Naive thymus-derived CD4-positive, alpha-beta T cell (primary cell): ENCODE measurements at places on chromosomes 1 and 21. TPM values are rescaled to one million over a fixed set of nuclear protein-coding genes. Genes with fewer than 3 reads are reported as not detected.

GRCh38 chr1:163781146-163781545, 459.4 kb downstream of the NUF2 start:
- H3K36me3 ChIP-seq = no peaks in the 10 kb centered on the region
- no peak overlapping the region for H3K27ac ChIP-seq
- no peaks in the 10 kb centered on the region for H3K4me1 ChIP-seq
- DNase-seq = no peak
- H3K4me3 ChIP-seq = no peak overlapping the region
- no peaks in the 10 kb centered on the region for H3K27me3 ChIP-seq

- H3K4me3 ChIP-seq = no peak overlapping the region
- no peak overlapping the region for H3K27ac ChIP-seq
- H3K27me3 ChIP-seq = no peaks in the 10 kb centered on the region
- DNase-seq = no peak
- H3K4me1 ChIP-seq = no peaks in the 10 kb centered on the region
These were observed 61.6 kb downstream of the TMCO4 start for GRCh38 chr1:19738076-19738475.

GRCh38 chr1:47568763-47569162, 130.9 kb downstream of the FOXD2 start:
- H3K27ac ChIP-seq = no peak overlapping the region
- no peaks in the 10 kb centered on the region for H3K4me1 ChIP-seq
- no peaks in the 10 kb centered on the region for H3K36me3 ChIP-seq
- H3K27me3 ChIP-seq = no peaks in the 10 kb centered on the region

GRCh38 chr1:18919956-18920355, 17.6 kb upstream of the ALDH4A1 start:
- peaks cover 12% of the 10 kb centered on the region for H3K36me3 ChIP-seq
- no peaks in the 10 kb centered on the region for H3K27me3 ChIP-seq
- H3K4me3 ChIP-seq = no peak overlapping the region
- DNase-seq = no peak
- peaks cover 18% of the 10 kb centered on the region for H3K4me1 ChIP-seq
- H3K27ac ChIP-seq = no peak overlapping the region

CYP2J2 gene
- 1.1 TPM for total RNA-seq
